Cardiac fibroblast (primary cell): ENCODE measurements at places on chromosomes 12 and 14.

- DNase-seq: peak; percentile 69
Observed at GRCh38 chr14:69648480-69649451, 37.4 kb downstream of the SUSD6 start.

GRCh38 chr12:82805812-82806497 lies 119.2 kb downstream of the TMTC2 start:
- DNase-seq: peak; percentile 46

- peak; percentile 33 for DNase-seq
Observed at GRCh38 chr12:25995906-25996305, 37.4 kb downstream of the RASSF8 start.

GRCh38 chr12:55132816-55133215 lies 6.6 kb downstream of the OR9K2 start:
- no peak for DNase-seq

DNA sequence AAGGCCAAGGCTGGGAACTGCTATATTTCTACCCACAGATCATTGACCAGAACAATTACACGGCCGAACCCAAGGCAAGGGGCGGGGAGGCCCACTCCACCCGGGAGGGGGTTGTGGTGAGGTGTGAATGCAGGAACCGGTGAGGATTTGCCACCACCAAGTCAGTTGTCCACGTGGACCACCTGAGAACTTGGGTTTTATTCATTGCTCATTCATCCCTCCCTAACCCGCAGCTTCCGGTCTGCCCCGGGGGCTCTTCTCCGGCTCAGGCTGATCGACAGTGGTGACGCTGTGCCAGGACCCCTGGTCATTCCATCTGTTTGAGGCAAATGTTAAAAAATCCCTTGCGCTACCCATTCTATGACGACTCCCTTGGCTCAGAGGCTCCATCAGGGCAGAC lies 127.7 kb upstream of the RTL1 start:
- DNase-seq: no peak

DNA sequence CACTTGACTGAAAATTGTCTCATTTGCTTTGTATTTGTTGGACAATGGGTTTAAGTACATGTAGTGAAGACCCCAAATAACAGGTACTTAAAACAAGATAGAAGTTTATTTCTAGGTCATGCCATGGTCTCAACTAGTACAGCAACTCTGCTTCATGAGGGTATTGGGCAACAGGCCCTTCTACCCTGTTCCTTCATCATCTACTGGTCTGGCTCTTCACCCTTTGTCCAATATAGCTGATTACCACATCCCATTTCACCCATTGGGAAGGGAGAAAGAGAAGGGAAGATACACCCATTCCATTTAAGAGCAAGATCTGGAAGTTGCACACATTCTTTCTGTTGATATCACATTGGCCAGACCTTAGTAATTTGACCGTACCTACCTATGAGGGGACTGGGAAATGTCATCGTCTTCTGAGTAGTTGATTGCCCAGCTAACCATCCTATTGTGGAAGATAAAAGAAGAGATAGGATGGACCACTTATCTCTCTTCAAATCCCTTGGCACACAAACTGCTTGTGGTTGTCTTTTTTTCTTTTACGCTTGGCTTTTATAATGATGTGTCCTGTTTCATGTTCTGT lies 104.6 kb downstream of the DIP2B start:
- peak; percentile 17 for DNase-seq

GRCh38 chr12:6963016-6963731 lies 7.3 kb downstream of the PHB2 start:
- DNase-seq: no peak

GRCh38 chr14:62889364-62889763 lies 155.9 kb downstream of the KCNH5 start:
- no peak for DNase-seq

GRCh38 chr12:13177906-13178305 lies 18.6 kb upstream of the EMP1 start:
- DNase-seq: no peak

DNA sequence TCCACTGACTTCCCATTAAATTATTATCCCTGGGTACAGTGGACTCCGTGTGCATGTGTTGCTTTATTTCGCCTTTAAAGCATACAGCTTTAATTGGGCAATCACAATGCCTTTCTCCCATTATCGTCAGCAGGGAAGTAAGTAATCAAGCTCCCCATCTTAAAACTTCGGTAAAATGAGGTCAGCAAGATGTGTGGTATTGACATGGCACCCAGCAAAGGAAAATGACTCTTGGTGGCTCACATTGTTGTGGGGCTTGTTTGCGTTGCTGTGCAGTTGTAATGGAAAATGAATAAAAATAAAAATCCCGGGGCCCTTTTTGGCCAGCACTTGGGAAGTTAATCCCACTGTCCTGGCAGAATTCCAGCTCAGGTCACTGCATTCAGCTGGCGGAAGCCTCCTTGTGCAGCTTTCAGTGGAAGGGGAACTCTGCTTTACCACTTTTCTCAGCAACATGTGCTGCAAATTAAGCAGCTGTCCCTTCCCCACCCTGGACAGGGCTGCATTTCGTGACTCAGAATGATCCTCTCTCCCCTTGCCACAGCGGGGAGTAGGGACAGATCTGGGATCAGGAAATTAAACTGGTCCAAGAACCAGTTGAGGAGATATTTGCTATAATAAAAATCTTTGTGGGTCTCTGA lies 13.9 kb upstream of the ATP2A2 start:
- DNase-seq: peak; percentile 72

DNA sequence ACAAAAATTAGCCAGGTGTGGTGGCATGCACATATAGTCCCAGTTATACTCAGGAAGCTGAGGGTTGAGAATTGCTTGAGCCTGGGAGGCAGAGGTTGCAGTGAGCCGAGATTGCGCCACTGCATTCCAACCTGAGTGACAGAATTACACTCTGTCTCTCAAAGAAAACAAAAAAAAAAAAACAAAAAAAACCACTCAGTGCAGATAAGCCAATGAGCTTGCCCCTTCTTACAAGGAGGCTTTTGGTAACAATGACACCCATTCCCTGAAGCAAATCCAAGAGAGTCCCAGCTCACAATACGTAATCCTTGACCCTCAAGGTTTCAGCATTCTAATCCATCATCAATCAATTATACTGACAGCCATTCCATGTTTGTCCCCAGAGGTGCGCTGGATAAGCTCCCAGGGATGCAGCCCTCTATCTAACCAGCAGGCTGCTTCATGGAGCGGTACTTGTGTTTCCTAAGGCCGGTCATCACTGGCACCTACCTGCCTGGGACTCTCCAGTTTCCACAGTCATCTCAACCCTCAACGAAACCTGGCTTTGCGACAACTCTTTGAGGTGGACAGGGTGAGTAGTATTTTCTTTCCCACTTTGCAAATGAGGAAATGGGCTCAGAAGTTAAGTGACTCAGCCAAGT lies 12.4 kb downstream of the GCN1 start:
- peak; percentile 71 for DNase-seq

- DNase-seq: no peak
Observed at GRCh38 chr12:15880721-15881120, 1.5 kb upstream of the STRAP start.

GRCh38 chr12:29043069-29043468 lies 106.0 kb upstream of the FAR2 start:
- DNase-seq: peak; percentile 17

DNA sequence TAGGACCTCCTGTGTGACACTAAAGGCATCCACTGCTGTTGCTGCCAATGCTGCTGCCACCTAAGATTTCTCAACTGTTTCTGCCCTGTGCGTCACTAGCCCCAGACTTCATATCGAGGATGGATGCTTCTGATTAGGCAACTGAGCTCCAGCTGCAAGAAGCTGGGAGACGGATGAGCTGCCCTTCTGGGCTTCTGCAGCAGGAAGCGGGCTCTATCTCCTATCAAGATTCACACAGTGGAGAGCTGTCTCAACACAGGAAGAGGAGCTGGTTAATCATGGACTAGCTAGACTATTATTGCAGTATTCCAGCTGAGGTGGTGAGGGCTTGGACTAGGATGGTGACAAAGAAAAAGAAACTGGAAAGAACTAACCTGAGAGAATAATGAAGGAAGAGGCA lies 59.2 kb upstream of the PELI2 start:
- DNase-seq: peak; percentile 44

DNA sequence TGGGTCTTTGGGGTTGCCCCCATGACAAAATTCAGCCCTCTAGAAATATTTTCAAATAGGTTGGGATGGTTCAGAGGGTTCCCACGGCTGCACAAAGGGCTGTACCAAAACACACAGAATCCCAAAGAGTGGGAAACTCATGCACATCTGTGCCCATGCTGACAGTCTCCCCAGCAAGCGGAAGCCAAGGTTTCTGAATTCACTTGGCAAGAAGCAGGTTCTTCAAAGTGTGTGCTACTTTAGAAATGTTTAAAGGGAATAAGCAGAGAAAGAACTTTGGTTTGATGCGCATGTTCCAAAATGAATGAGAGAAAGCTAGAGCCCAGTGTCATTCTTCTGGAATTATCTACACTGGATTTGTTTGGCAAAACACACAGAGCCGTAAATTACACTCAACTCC lies 46.7 kb downstream of the FOXN3 start:
- no peak for DNase-seq

DNA sequence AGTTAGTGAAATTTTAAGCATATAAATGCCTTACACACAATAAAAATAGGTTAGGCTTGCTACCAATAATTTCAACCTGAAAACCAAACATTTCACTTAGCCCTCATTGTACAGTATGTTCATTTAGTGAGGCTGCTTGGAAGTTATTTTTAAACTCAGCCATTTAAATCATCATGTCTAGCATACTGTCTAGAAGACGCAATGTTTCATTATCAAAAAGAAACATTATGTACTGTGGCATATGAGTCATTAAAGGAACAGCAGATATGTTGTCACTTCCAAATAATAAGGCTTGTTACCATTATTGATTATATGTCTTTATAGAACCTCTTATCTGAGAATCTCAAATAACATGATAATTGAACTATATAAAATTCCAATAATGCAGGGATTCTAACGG lies 304.7 kb downstream of the RMST start:
- peak; percentile 9 for DNase-seq

- no peak for DNase-seq
Observed at GRCh38 chr14:92524602-92525185, 11.1 kb downstream of the RIN3 start.

DNA sequence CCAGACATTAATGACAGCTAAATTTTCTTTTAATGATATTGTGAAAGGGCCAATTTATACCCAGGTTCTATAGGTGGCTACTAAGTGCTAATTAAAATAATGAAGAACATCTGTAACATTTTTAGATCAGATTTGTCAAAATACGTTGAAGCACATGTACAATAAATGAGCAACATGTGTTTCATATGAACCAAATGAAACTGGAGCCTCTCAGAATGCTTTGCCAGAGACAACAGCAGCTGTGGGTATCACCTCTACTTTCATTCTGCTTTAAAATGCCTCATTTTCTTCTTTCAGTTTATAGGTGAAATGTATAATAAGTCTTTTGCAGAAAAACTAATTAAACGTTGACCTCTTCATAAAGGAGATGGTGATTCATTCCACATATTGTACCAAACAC lies 26.1 kb upstream of the MYF6 start:
- no peak for DNase-seq

GRCh38 chr12:39173726-39174125 lies 268.3 kb upstream of the CPNE8 start:
- no peak for DNase-seq

DNA sequence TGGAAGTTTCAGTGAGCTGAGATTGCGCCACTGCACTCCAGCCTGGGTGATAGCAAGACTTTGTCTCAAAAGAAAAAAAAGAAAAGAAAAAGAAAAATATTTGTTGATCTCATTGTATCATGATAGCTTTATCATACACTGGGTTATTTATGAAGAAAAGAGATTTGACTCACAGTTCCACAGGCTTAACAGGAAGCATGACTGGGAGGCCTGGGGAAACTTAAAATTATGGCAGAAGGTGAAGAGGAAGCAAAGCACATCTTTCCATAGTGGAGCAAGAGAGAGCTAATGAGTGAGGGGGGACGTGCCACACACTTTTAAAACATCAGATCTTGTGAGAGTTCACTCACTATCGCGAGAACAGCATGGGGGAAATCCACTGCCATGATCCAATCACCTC lies 72.7 kb upstream of the FUT8 start:
- DNase-seq: peak; percentile 17

GRCh38 chr12:59040656-59041055 lies 120.4 kb upstream of the LRIG3 start:
- peak; percentile 86 for DNase-seq

DNA sequence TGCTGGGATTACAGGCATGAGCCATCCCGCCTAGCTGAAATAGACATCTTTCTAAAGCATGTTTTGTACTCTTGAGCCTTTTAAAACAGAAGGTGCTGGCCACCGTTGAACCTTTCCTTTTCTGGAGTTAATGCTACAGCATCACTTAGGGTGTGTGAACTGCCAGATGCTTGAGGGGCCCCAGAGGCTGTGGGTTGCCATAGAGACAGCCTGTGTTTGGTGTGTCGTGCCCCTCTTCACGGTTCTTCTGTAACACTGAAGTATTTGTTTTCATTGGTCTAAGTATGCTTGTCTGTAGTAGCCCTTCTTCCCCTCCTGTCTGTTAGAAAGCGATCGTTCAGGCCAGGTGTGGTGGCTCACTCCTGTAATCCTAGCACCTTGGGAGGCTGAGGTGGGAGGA lies 30.8 kb downstream of the PLEKHG3 start:
- DNase-seq: no peak

DNA sequence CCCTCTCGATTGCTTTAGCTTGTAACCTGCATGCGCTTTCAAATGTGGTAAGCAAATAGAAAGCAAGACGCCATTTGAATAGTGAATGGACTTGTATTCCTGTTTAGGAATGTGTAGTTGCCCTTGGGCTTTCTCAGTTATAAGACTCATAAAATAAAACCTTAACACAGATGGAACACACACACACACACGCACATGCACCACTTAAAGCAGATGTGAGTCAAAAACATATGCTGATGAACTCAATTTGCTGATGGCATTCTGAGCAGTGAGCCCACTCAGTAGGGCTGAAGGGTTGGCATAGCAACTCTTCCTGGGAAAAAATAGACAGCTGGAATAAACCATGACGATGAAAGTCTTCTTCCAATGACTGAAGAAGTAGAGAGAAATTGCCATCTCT lies 360.5 kb downstream of the APAF1 start:
- DNase-seq: no peak

DNA sequence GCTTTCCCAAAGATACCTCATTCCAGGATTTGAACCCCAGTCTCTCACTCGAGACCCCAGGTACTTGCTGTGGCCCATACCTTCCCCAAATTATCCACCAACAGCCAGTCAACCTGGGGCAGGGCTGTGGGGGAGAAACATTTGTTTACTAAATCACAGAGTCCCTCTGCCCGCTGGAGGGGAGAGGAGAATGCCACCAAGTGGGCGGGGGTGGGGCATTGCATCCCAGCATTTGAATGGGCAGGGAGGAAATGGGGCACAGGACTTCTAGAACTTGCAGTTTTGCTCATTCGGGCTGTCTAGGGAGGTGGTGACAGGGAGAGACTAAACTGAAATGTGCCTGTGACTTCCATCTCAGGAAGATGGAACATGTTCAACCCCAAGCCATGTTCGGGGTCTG lies 10.9 kb upstream of the SERPINA9 start:
- no peak for DNase-seq

GRCh38 chr12:89933911-89934310 lies 225.3 kb upstream of the ATP2B1 start:
- DNase-seq: no peak
